ENCODE measurements at places on chromosomes 1 and 21.

DNA sequence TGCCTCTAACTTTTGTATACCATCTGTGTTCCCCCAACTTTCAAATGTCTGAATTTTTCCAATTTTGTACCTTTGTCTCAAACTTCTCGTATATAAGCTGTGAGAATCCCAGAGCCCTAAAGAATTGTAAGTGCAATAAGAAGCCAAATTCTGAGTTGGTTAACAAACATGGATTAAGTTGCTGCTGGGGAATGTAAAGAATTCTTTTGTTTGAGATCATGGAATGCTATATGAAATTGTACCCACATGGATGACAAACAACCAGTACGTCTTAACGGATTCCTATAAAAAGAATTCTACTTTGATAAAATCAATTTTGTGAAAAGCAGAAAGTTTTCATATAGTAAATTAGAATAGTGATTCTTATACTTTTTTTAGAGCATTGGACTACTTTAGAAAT, 72.4 kb upstream of the CYP2J2 start:
- no peak for DNase-seq

DNA sequence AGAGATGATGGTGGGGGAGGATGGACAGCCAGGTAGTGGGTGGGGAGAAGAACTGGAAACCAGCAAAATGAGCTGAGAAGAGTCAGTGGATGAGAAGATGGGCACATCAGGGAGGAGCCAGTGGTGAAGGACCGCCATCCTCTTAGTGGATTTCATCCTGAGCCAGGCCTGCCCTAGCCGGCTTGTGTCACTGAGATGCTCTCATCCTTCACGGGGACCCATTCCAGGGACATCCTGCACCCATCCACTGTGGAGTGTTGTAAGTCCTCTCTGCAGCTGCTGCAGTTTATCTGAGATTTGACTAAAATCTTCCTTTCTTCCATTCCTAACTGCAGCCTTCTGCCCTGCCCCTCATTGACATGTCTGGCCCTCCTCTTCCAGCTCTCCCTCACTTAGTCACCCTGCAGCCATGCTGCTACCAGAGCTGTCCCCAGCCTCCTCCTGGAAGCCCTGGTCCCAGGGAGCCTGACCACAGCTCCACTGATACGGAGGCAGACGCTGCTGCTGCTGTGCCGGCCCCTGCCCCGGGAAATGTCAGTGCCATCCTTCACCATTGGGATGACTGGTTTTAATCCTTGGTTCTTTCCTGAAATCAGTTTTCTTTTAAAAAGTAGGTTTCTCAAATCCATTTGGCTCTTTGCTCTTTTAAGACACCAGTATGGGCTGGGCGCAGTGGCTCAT, 33.2 kb downstream of the STUM start:
- DNase-seq = no peak

- DNase-seq = peak; percentile 16
These were observed 101.4 kb upstream of the VAMP3 start for GRCh38 chr1:7669559-7670311.

DNA sequence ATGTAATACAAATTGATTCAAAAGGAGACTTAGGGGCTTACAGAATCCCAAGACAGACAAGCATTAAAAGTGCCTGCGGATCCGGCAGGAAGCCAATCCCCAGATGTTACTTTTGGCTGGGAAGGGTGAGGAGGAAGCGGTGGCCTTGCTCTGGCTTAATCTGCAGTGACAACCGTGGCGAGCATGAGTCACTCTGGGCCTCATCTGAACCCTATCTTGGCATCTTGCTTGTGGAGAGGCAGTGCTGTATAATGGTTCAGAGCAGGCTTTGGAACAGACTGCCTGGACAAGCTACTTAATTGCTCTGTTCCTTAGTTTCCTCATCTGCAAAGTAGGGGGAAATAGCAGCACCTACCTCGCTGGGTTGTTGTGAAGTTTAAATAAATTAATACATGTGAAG, 74.1 kb downstream of the XCL2 start:
- DNase-seq = peak; percentile 85

- DNase-seq = no peak
These were observed 466 bp downstream of the VPS26C start for GRCh38 chr21:37266515-37267221.

- no peak for DNase-seq
These were observed 1.2 kb upstream of the SLC25A33 start for GRCh38 chr1:9537863-9538668.

DNA sequence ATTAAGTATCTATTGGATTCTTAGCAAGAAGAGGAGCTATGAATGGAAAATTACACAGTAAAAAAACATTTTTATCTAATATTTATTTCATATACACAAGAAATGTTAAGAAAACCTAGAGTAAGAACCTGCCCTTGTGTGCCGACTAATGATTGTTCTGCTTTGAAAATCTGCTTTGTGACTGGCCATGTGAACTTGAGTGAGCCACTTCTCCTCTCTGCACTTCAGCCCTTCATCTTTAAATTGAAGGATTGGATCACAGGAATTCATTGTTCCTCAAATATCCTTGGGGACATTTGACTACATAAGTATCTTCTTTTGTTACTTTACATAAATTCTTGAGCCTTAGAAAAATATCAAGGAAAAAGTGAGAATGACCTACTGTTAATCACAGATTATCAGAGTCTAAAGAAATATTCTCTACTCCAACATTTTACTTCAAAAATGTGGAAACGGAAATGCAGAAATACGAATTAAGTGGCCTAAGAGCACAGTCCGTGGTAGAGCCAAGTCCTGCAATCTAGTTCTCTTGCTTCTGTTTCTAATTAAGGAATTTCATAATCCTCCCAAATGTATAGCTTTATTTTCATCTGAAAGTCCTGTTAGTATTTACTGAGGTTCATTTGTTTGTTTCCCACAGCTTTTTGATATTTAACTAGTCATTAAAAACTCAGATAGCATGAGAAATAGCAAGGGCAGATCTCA, 46.3 kb upstream of the SAMSN1 start:
- DNase-seq = no peak

- DNase-seq = no peak
These were observed 102.0 kb upstream of the USP25 start for GRCh38 chr21:15627823-15628222.

DNA sequence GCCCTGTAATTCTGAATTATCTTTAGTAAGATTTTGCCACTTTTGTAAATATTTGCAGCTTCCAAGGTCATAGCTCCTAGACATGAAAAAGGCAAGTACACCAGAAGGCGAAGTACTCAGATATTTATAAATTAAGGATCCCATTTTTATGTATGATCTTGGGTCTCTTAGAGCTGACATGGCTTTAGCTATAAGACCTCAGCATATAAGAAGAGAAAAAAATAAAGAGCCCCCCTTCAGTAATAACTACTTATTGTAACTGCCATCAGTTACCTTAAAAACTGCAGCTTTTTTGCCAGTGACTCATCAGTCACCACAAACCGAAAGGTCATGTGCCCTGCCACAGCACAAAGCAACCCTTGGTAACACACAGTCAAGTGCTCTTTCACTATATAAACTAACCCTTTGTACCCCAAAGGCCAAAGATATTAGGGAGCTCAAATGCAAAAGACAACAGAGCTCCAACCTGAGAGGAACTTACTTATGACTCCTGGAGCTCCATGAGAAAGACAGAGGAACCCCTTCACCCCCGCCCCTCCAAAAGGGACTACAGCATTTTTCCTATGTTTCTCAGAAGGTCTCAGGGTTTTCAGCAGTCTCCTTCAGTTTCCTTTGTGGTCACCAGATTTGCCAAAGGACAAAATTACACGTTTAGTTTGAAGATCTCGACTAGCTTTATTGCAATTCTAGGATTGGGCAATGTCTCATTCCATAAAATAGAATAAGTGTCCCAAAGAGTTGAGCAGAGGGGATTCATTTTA, 219.8 kb upstream of the DUSP10 start:
- DNase-seq = peak; percentile 92

DNA sequence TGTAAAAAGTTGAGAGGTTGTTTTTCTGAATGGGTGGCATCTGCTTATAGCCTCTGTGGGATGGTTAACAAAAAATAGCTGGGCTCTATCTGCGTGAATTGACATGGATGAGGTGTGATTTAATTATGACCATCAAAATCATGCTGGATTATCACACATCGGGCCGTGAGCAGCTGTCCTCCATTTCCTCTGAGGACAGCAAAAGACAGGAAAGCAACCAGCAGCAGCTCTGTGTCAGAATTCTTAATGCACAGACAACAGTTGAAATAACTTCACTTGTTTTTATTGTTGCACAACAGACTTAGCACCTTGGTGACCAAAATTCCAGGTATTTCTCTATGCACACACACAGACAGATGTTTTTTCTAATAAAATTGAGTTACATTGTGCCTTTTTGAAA, 54.5 kb upstream of the LAPTM5 start:
- DNase-seq = no peak

GRCh38 chr1:190168116-190168892, 309.4 kb downstream of the BRINP3 start:
- peak; percentile 89 for DNase-seq

GRCh38 chr1:53586765-53587164, 127.6 kb downstream of the DMRTB1 start:
- no peak for DNase-seq

- DNase-seq = no peak
These were observed 31.2 kb downstream of the PIK3C2B start for GRCh38 chr1:204463125-204464060.

GRCh38 chr1:234069760-234070159, 165.3 kb downstream of the SLC35F3 start:
- no peak for DNase-seq

DNA sequence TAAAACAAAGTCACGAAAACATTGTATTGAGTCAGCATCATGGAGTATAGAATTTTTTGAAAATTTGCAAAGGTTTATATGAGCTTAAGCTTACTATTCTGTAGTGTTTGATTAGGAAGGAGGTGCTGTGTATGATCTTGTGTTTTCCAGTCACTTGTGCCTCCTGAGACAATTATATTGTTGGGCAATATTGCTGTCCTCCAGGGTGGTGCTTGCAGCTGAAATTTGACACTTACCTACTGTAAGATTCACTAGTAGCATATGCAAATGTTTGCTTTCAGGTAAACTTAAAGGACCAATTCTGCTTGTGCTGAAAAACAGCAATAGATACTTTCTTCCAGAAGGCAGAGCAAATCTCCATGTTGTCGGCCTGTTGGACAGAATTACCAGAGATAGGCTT, 268.0 kb downstream of the TGFB2 start:
- no peak for DNase-seq

DNA sequence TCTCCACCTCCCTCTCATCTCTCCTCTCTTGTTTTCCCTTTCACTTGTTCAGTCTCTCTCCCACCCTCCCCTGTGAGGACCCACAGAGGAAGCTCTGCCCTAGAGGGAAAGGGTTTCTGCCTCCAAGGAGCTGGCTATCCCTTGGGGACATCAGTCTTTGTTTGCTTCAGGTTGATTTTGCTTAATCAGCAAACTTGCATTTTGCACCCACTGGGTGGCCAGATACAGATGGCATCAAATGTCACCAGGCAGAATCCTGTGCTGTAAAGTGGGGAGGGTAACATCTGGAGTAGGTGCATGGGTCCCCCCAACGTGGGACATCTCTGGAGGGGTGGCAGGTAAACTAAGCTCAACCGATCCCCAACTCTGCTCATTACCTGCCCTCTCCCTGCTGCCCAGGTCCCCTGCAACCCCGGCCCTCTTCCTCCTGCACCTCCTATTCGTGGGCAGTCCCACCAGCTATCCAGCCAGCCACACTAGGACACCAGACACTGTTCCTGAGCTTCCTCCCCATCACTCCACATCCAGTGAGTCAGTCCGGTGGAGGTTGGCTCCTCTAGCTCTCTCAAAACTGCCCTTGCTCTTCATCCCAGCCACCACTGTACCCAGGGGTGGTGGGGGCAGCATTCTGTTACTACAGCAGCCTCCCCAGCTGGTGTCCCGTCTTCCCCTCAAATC, 123.3 kb downstream of the KCNN3 start:
- DNase-seq = no peak

GRCh38 chr1:158021721-158022120, 28.3 kb downstream of the KIRREL1 start:
- DNase-seq = no peak

DNA sequence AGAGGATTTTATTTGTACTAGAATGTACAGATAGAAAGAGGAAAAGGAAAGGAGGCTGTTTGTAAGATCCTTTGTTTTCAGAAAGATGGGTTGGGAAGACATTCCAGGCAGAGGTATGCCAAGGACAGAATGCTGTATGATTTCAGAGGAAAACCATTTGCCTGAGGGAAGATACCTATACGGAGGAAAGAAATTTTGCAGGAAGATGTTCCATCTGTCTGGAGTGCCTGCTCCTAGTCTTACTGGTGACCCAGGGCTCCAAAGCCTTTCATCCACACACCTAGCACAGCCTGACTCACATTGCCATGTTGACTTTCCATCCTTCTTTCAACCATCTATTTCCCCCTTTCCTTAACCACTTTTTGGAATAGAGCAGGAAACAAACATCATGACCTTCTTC, 18.2 kb downstream of the SAMD13 start:
- no peak for DNase-seq

DNA sequence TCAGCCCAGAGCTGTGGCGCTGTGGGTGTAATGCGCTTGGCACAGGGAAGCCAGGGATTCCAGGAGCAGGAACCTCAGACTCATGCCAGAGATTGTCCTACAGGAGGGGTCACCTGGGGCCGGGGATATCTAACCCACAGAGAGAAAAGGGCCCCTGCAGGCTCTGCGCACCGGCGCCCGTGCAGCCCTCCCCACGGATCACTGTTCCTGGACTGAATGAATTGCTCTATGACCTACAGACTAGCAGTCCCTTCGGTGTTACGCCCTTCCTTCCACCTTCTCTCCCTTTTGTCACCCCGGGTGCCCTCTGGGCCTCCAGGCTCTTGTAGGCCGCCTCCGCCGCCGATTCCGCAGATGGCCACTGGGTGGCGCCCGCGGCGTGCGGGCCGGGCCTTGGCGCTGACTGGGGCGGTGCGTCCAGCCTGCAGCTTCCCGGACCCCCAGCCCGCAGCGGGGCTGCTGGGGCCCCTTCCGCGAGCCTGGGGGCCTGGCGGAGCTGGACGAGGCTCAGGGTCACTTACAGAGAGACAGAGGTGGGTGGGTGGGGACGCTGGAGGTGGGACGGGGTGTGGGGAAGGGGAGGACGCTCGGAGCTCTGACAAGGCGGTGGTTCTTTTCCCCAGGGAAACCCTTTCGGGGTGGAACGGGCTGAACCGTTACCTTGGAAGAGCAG, 101.3 kb downstream of the IER5 start:
- DNase-seq = peak; percentile 7
